Kidney (tissue), 22 donors: ENCODE measurements at places on chromosomes 11 and 22.

- DNase-seq = peak; percentile 57
Measured at GRCh38 chr22:46754110-46754799, 8.2 kb upstream of the TBC1D22A start.

- DNase-seq = peak; percentile 76
Measured at GRCh38 chr11:7890417-7891172, 40.5 kb downstream of the OR10A6 start.

DNA sequence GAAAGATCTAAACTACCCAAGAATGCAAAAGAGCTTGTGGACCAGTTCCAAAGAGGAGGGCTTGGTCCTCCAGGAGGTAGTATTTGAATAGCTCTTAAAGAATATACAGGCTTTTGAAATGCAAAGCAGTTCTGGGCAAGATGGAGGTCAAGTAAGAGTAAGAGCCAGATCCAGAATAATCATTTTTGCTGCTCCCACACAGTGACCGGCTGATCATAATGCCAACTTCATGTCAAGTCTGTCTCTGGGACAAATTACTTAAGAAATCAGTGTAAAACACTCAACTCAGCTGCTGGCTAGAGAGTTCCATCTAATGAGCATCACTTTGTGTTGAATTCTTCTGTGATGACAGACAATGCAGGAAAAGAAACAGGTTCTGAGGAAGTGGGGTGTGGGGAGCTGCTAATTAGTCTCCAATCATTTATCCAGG is 250.9 kb upstream of the NARS2 start:
- DNase-seq = peak; percentile 35

- DNase-seq = no peak
Measured at GRCh38 chr11:69501891-69502860, 20.7 kb downstream of the LINC01488 start.

DNA sequence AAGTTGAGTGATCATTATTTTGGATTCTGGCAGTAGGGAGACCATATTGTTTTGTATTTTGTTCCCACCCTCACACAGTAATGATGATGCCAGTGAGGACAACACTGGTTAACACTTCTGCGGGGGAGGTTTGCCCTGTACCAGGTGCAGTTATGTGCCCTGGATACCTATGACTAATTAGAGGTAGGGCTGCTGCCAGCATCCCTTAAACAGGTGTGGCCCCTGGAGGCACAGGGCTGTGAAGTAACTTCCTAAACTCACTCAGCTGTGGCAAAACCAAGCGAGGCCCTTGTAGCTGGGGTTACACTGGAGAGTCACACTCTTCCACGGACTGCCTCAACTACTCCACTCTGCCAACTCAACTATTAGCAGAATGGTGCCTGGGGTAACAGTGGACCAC is 64.5 kb downstream of the MCM5 start:
- no peak for DNase-seq

GRCh38 chr11:127061947-127062346 is 61.4 kb upstream of the KIRREL3 start:
- DNase-seq = no peak

GRCh38 chr11:124778281-124778680 is 16.2 kb upstream of the ESAM start:
- DNase-seq = no peak

- DNase-seq = no peak
Measured at GRCh38 chr11:71193431-71193830, 58.9 kb downstream of the SHANK2 start.
